ENCODE measurements at places on chromosomes 16 and 17.

DNA sequence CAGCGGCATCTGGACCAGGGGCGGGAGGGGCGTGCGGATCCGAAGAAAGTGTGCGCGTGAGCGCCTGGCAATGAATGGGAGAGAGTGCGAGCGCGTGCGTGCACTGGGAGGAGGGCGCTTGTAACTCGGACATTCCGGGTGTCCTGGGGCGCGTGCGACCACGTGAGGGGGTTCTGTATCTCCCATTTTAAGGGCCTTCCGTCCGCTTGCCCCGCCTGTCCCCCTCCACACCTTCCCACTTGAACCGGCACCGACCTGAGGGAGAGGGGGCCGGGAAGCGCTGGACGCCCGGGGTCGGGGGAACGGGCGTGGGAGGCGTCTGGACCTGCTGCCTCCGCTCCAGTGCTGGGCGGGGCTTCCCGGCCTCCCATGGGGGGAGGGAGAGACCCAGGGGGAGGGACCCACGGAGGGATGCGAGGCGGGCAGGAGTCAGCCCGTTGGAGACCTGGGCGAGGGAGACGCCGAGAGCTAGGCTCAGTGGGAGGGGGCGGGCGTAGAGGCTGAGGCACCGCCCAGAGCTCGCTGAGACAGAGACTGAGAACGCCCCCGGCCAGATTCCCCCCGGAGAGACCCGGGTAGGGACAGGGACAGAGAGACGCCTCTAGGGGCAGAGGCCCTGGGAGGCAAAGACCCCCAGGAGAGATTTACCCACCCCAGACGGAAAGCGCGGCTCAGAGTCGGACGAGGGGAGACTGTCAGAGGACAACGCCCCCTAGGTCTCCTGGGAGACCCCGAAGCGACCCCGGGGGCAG is at the start of gene KREMEN2:
Gene KREMEN2, plus strand, starts transcription at position 553 of the 752 bp plus-strand sequence. CDS start 246 bp downstream, outside the sequence.
- no peak for DNase-seq

GRCh38 chr17:3968886-3969524 is 4.8 kb upstream of the ATP2A3 start:
- DNase-seq, result no peak

- DNase-seq, result no peak
Measured at GRCh38 chr17:40596261-40596919, 31.1 kb upstream of the CCR7 start.

GRCh38 chr16:56534847-56535383 is 15.1 kb upstream of the BBS2 start:
- no peak for DNase-seq

DNA sequence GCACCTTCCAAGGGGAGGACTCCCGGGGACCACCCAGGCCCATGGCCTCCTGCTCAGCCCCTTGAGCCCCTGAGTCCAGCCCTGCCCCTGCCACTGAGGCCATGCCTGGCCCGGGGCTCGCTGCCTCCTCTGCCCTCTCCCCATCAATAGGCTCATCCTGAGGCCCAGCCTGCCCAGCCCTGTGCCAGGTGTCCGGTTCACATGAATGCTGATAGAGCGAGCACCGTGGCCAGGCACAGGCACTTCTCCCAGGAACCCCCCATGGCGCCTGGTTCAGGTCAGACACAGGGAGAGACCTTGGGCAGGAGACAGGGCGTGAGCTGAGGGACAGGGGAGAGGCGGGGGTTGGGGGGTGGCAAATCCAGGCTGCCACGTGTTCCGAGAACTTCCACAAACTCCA is 2.8 kb upstream of the PVALEF start:
- no peak for DNase-seq

GRCh38 chr16:56362057-56362655 is 63.2 kb downstream of the AMFR start:
- no peak for DNase-seq

DNA sequence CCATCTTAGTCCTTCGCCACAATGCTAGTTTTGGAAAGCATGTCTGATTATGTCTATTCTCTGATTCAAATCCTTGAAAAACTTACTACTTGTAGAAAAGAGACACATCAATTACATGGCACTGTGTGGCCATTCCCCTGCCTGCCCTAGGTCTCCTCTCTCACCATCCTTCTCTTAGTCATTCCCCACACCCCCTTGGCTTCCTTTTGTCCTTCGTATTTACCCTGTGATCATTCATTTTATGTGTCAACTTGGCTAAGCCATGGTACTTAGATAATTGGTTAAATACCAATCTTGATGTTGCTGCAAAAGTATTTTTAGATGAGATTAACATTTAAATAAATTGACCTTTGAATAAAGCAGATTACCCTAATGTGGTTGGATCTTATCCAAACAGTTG is 122.9 kb upstream of the CDH11 start:
- DNase-seq, result no peak

- no peak for DNase-seq
Measured at GRCh38 chr16:29994600-29995323, 655 bp downstream of the HIRIP3 start.

DNA sequence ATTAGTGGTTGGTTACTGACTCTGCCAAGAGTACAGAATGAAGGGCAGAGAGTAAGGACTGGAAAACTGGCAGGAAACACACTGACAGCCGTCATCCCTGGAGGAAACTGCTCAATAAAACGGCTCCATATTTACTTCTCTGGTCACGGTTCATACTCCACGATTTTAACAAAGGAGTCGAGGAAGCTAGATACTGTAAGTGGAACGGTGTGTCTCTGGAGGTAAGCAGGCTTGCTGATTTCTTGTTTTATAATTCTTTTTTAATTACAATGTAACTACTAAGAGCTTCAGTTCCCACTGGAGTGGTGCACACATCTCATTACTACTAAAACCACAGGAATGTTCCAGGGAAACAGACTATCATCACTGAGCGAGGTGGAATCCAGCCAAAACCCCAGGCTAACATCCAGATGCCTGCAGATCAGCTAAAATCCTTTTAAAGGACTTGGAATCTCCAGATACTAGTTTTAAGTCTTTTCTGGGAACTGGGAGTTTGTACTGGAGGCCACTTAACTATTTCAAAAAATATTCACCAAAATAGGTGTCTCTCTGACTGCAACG is 17.8 kb downstream of the SERPINF1 start:
- DNase-seq, result no peak

- DNase-seq, result no peak
Measured at GRCh38 chr17:11330006-11330405, 89.0 kb downstream of the SHISA6 start.

- no peak for DNase-seq
Measured at GRCh38 chr17:36183001-36183971, 6.8 kb upstream of the TBC1D3B start.

GRCh38 chr17:3828151-3828851 is 17.7 kb downstream of the NCBP3 start:
- DNase-seq, result no peak

GRCh38 chr16:31487720-31488467 is 5.0 kb downstream of the SLC5A2 start:
- DNase-seq, result no peak

- no peak for DNase-seq
Measured at GRCh38 chr16:56616608-56617211, 8.3 kb downstream of the MT2A start.

DNA sequence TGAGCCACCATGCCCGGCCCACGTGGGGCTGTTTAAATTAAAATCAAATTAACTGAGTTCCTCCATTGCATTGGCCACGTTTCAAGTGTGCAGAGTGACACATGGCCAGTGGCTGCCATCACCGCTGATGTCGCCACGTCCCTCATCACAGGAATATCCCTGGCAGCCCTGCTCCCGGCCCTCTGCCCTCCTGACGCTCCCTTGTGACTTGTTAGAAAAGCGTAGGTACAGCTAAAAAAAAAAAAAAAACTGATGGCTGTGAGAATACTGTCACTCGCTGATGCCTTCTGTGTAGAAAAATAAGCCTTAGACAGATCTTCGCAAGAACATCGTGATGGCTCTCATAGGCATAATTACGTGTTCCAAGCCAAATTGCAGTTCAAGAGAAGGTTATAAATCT is 21.7 kb downstream of the CARHSP1 start:
- DNase-seq, result no peak

GRCh38 chr17:58710948-58711552 is 18.6 kb downstream of the RAD51C start:
- DNase-seq, result no peak

GRCh38 chr16:31292704-31293103 is 32.9 kb downstream of the ITGAM start:
- no peak for DNase-seq

DNA sequence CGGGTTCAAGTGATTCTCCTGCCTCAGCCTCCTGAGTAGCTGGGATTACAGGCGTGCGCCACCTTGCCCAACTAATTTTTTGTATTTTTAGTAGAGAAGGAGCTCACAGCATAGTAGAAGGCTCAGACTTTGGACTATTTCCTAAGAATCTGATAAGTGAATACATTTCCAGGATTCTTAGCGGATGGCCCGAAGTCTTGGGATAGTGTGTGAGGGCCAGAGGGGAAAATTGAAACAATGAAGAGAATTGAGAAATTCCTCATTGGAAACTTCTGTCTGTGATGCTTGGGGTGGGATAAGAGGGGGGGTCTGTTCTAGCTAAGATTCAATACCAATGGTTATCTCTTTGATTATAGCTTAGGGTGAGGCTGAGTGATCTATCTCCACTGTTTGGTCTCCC is 183.3 kb downstream of the MSI2 start:
- no peak for DNase-seq

GRCh38 chr17:66413559-66414520 is 111.4 kb downstream of the PRKCA start:
- no peak for DNase-seq

- DNase-seq, result no peak
Measured at GRCh38 chr17:5758651-5759050, 174.3 kb upstream of the NLRP1 start.

DNA sequence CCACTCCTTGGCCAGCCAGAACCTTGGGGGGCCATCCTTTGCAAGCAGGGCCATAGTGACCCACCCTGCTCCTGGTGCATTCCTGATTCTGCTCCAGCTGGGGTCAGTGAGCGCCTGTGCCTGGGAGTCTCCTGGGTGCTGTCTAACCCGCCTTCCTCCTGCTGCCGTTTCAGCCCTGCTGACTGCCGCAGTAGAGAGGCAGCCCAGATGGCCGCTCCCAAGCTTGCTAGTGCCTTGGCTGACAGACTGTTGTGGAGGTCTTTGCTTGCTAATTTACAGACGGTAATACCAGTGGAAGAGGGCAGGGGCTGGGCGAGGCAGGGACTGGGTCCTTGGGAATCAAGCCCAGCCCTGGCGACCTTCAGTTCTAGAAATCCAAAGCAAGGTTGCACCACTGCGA is 99.6 kb downstream of the SOCS1 start:
- DNase-seq, result no peak

GRCh38 chr16:28935924-28936783 is 4.4 kb downstream of the CD19 start:
- no peak for DNase-seq

DNA sequence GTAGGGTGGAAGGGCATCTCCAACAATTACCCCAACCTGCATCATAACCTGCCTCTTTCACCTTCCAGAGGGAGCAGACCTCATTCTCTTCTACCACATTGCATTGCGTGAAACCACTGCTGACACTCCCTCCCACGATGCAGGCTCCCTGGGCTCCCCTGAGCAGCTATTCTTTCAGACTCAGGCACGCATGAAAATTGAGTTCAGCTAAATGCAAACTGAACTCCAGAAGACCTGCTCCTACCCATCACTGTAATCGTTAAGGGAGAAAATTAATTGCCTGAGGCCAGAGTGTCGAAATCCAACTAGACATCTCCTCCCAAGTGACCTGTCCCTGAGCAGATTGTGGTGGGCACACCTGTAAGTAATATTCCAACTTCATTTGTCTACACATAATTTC is 186.0 kb downstream of the GRIN2A start:
- DNase-seq, result no peak

- peak; percentile 65 for DNase-seq
Measured at GRCh38 chr17:20091174-20092029, 82.2 kb downstream of the SPECC1 start.

DNA sequence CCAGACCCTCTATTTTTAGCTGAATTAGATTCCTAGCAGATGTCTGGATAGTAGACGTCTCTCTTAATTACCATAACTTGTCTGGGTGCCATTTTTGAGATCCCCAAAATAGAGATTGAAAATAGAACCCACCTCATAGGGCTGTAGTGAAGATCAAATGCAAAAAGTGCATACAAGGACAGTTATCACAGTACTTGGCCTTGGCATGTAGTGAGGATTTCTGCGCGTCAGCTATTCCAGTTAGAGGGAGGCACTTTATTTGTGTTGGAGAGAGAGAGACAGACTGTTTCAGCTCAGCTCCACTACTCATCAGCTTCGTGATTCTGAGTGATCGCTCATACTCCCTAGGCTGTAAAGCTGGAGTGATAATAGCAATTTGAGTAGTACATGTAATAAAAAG is 59.6 kb upstream of the CDH13 start:
- DNase-seq, result no peak

DNA sequence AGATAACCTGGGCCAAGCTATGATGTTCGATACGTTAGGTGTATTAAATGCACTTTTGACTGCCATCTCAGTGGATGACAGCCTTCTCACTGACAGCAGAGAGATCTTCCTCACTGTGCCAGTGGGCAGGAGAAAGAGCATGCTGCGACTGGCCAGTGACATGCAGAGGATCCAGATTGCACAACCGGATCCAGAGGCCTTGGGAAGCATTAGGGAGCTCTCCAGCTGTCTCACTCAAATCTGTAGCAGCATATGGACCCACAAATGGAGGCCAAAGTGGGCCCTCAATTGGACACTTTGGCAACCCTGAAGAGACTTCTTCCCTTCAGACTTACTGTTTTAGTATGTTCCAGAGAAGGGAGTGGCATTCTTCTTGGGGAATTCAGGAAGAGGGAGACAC is 20.9 kb downstream of the PDZD9 start:
- no peak for DNase-seq
